ENCODE measurements at places on chromosomes 13 and 19. TPM values are rescaled to one million over a fixed set of nuclear protein-coding genes. Genes with fewer than 3 reads are reported as not detected.

- no peak for DNase-seq
Observed at GRCh38 chr13:98096059-98096458, 46.8 kb upstream of the FARP1 start.

- DNase-seq, result no peak
Observed at GRCh38 chr13:23506071-23506806, 64.0 kb upstream of the TNFRSF19 start.

DNA sequence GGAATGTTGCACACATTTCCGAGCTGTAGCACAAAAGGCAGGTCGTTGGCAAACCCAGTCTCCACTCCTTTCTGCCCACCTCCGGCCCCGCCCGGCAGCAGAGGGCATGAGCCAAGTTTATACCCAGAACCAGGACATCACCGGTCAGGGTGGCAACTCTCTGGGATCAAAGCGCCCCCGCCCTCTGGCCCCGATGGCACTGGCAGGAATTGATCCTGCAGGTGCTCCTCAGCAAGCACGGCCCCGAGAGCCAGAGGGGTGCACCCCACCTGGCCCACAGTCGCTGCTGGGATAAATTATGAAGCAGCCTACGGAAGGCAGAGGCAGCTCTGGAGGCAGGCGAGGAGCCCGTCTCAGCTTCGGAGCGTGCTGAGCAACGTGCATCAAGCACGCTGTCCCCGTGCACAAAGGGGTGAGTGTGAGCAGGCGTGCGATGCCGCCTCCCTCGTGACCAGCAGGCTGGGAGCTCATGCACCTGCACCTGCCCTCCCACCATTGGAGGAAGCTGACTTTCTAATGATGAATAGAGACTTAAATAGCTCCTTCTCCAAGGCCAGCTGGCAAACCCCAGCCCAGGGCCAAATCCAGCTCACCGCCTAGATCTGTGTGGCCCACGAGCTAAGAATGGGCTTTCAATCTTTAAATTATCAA, 25.7 kb downstream of the SHC2 start:
- DNase-seq, result no peak

GRCh38 chr13:105259426-105259825, 1276.0 kb downstream of the EFNB2 start:
- no peak for DNase-seq

Gene PBX4
- total RNA-seq, result 34.1 TPM

Gene TNFSF9
- total RNA-seq, result 1.5 TPM

DNA sequence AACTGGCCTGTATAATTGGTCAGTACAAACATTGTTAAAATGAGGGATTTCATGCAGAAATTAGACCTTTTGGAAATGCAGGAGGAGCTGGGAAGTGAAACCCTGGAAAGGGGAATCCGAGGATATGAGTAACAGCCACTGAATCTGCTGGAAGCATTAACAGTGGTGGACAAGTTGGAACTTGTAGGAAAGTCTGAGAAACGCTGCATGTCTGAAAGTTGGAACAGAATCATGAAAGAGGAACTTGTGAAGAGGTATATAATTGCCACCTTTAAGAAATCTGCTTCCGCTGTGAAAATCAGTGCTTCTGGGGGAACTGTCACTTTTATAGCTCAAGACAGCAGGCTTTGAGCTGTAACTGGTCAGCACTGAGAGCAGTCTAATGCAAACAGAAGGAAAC, 716.5 kb upstream of the PRR20A start:
- no peak for DNase-seq

DNA sequence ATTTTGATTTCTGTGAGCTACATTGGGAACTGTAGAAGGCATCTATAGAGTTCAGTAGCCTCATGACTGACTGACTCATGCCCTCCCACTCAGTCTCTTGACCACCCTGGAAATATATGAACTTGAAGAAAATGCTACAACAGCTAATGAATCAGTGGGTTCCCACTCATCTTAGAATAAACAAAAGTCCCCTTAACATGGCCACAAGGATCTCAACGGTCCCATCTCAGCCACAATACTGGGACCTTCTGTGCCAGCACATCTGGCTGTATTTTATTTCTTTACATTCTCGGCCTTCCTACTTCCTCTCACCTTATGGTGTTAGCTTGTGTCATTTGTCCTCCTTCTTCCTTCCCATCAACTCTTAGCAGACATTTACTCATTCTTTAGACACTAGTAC, 619.8 kb downstream of the DCT start:
- no peak for DNase-seq

- DNase-seq, result no peak
Observed at GRCh38 chr13:104466016-104466415, 1399.8 kb upstream of the SLC10A2 start.

Gene ZNF20
- 4.1 TPM for total RNA-seq

DNA sequence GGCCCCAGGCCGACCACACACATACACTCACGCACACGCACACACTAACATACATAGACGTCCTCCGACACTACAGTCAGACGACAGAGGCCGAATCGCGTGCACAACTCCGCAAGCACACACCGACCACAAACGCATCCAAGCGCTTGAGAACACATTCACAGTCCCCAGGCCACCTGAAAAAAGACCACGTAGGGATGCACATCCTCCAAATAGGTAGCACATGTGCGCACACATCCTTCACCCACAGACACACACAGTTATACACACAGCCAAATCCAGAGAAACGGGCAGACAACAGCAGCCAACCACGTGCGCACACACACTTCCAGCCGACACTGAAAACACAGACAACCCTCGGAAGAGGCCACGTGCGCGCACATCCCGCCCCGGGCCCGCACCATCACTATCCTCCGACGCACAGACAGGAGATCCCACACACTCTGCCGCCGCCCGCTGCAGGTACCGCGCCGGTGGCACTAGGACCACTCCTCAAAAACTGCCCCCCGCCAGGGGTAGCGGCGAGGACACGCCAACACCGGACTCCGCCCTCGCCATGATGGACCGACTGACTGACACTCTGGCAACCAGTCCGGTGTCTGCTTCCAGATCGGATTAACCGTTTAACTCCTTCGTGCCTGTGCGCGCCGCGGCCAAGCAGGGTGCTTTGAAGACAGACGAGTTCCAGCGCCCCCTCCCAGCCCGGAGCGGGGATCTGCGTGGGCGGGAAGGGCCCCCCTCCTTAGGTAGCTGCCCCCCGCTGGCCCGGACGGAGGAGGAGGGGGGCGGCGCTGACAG, 493 bp upstream of the PDE4A start:
- peak; percentile 83 for DNase-seq

Gene SRRM5
- total RNA-seq, result 0.73 TPM

GRCh38 chr13:41492432-41493260, 35.3 kb downstream of the RGCC start:
- DNase-seq, result peak; percentile 44

GRCh38 chr19:27894906-27895754, 1317.8 kb downstream of the UQCRFS1 start:
- DNase-seq, result no peak

Gene ADAT3
- total RNA-seq, result 9.9 TPM

Gene LRRC25
- 0.53 TPM for total RNA-seq

Gene PLA2G4C
- 1.8 TPM for total RNA-seq

Gene KIR3DL2
- total RNA-seq, result 0.61 TPM

- no peak for DNase-seq
Observed at GRCh38 chr13:50990818-50991506, 81.4 kb downstream of the RNASEH2B start.

Gene CYP2S1
- total RNA-seq, result 0.95 TPM

DNA sequence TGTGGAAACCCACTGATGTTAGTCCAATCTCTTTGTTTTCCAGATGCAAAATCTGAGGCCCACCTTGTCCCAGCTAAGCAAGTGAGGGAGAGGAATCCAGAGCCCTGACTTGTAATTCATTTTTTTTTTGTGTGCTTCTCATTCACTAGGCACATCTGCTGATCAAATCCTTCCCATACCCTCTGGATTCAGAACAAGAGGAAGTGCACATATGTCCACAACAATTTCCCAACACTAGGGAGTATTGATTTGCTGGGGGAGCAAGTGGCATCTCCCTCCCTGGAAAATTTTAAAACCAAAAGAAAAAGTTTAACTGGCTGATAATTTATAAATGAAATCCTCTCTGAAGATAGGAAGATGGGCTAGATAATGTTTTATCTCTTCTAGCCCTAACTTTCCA, 94.6 kb upstream of the RFC3 start:
- no peak for DNase-seq

DNA sequence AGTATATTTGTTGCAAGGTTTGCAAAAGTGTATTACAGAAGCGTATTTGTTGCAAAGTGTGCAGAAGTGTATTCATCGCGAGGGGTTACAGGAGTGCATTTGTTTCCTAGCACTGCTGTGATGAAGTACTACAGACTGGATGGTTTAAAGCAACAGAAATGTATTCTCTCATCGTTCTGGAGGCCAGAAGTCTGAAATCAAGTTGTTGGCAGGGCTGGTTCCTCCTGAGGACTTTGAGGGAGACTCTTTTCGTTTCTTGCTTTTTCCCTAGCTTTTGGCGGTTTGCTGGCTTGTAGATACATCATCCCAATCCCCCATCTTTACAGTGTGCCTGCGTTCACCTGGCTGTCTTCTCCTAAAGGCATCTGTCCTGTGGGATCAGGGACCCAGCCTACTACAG, 127.9 kb upstream of the USP29 start:
- no peak for DNase-seq

- DNase-seq, result peak; percentile 54
Observed at GRCh38 chr19:7293762-7294557, at the start of gene INSR. TSS of gene INSR (minus strand) at chr19:7294414. CDS start at chr19:7293891, 523 bp downstream.

DNA sequence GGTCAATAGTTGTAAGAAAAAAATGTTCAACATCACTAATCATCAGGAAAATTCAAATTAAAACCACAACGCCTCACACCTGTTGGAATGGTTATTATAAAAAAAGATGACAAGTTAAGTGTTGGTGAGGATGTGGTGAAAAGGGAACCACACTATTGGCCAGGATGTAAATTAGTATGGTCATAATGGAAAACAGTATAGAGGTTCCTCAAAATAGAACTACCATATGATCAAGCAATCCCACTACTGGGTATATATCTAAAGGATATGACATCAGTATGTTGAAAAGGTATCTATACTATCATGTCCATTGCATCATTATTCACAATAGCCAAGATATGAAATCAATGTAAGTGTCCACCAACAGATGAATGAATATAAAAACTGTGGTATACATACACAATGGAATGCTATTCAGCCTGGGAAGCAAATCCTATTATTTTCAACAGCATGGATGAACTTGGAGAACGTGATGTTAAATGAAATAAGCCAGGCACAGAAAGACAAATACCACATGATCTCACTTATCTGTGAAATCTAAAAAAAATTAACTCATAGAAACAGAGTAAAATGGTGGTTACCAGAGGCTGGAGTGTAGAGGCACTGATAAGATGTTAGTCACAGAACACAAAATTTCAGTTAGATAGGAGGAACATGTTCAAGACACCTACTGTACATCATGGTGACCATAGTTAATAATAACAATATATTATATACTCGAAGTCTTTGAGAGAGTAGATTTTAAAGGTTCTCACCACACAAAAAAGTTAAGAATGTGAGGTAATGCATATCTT, 56.6 kb downstream of the TBC1D4 start:
- DNase-seq, result no peak

DNA sequence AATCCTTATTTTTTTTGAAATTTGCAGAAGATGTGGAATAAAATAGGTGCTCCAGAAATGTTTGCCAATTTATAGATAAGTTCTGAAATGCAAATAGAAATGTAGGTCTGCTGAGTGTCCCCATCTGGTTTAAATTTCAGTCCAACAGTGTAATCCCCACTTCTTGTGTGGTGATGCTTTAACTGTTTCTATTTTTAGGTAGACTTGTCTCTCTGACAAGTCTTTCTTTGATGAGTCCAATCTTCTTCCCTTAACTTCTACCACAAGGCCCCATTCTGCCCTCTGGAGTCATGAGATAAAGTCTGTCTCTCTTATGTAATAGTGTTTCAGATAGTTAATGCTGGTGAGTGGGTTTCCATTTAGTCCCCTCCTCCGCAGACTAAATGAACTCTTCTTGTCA, 390.4 kb downstream of the RFC3 start:
- no peak for DNase-seq

DNA sequence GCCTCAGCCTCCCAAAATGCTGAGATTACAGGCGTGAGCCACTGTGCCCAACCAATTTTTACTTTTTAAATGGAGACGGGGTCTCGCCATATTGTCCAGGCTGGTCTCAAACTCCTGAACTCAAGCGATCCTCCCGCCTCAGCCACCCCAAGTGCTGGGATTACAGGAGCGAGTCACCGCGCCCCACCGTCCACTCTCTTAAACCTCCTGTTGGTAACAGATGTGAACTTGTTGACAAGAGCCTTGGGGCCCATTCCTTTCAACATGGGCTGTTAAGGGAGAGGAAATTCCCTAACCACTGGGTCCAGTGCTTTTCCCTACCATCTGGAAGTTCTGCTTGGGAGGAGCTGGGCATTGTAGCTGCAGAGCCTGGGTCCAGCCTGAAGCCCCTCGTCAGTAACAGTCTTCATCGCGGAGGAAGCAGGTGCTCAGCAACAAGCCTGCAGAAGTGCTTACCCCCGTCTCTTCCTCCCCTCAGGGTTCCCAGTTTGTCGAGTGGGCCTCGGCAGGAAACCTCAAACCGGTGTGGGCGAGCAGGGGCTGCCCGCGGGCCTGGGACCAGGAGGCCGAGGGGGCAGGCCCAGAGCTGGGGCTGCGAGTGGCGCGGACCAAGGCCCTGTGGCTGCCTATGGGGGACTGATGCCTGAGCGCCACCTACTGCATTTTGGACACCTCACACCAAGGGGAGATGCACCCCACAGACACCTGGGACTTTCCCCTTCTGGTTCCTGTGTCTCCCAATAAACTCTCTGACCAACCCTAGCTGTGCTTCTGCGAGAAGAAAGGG, 4.0 kb upstream of the FLT3LG start:
- DNase-seq, result peak; percentile 93

- DNase-seq, result no peak
Observed at GRCh38 chr13:100526318-100527000, 62.1 kb downstream of the GGACT start.

- no peak for DNase-seq
Observed at GRCh38 chr13:108322206-108322824, 52.8 kb downstream of the TNFSF13B start.

Data from activated CD8-positive, alpha-beta T cell treated with anti-CD3 and anti-CD28 coated beads, Interleukin-2, amount 10 ng/mL, durations not matched to agents 7 days and 5 days (primary cell).